Pulmonary artery endothelial cell (primary cell): ENCODE measurements at places on chromosomes 3 and 15. TPM values are rescaled to one million over a fixed set of nuclear protein-coding genes. Genes with fewer than 3 reads are reported as not detected.

The ADAMTS9 gene
- total RNA-seq: 42.4 and 58.3 TPM in 2 replicates

The TMC3 gene
- total RNA-seq: not detected in 2 replicates

The PAK6 gene
- not detected in 2 replicates for total RNA-seq

The MINAR1 gene
- 0.28 and 0.92 TPM in 2 replicates for total RNA-seq

The GAP43 gene
- not detected in 2 replicates for total RNA-seq

The TMEM266 gene
- not detected in 2 replicates for total RNA-seq

The HRH1 gene
- 14.6 and 26.5 TPM in 2 replicates for total RNA-seq

The CYP8B1 gene
- total RNA-seq: not detected in 2 replicates

The THAP10 gene
- total RNA-seq: 1.2 and 3.3 TPM in 2 replicates

The FAH gene
- 22.2 and 27.6 TPM in 2 replicates for total RNA-seq

The FGD5 gene
- total RNA-seq: 79.7 and 84.3 TPM in 2 replicates

The SEC62 gene
- total RNA-seq: 39.5 and 78.8 TPM in 2 replicates

The LYZL4 gene
- total RNA-seq: not detected in 2 replicates

The MYH15 gene
- total RNA-seq: 0.21 and 0.26 TPM in 2 replicates

The CA12 gene
- total RNA-seq: 2.0 and 2.5 TPM in 2 replicates

The PIGZ gene
- 1.3 and 3.8 TPM in 2 replicates for total RNA-seq
